ENCODE measurements at places on chromosomes 4 and X. TPM values are rescaled to one million over a fixed set of nuclear protein-coding genes. Genes with fewer than 3 reads are reported as not detected.

Gene SATL1
- not detected for total RNA-seq

Gene DDX60
- total RNA-seq: 4.2 TPM

Gene HTRA3
- 14.6 TPM for total RNA-seq

Gene RBMXL3
- not detected for total RNA-seq

Gene ZNF275
- 10.5 TPM for total RNA-seq

Gene TRPC5OS
- not detected for total RNA-seq

Gene CXCL10
- total RNA-seq: not detected

Gene CT45A1
- total RNA-seq: not detected

Gene UGT2B15
- not detected for total RNA-seq

Gene MAGEA8
- total RNA-seq: not detected

Gene BTK
- total RNA-seq: not detected

Gene PDE6B
- total RNA-seq: 0.81 TPM

Gene GABRA4
- not detected for total RNA-seq

Gene GPC4
- 4.1 TPM for total RNA-seq

Gene MAGEB2
- total RNA-seq: not detected

Gene SEPTIN6
- total RNA-seq: 25.6 TPM

All from cardiac atrium fibroblast (primary cell).